Esophagus muscularis mucosa (tissue), 4 donors: ENCODE measurements at places on chromosomes 11 and 22. TPM values are rescaled to one million over a fixed set of nuclear protein-coding genes. Genes with fewer than 3 reads are reported as not detected.

DNA sequence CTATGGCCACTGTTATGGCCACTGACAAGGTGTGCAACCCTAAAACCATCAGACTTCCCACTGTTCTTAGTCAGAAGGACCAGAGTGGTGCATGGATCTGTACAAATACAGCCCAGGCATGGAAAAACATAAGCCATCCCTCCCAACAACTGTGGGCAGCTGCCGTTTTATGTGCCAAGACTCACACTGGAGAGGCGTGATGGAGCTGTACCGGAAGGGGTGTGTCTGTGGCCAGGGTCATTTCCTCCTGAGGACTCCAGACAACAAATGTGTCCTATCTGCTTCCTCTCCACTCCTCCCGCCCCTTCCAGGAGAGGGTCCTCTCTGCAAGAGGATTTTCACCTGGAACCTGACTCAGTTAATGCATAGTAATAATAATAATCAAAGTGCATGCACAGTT, 29.5 kb downstream of the KCNJ1 start:
- no peak for DNase-seq

DNA sequence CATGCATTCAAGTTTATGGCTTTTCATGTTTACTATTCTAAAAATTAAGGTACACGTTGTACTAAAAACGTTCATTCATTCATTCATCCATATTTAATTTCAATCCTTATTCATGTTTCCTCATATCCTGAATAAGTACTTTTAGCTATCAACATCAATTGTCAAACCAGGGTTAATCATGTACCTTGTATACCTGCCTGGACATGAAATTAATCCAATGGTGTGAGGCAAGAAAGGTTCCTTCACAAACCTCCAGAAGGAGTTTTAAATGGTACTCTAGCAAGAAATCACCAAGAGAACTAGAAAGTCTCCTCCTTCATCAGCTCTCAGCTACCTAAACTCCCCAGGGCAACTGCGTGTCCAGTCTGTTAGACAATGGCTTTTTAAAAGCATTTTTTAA, 33.4 kb downstream of the TMEM123 start:
- no peak for DNase-seq

GRCh38 chr22:45942787-45943493, 34.0 kb downstream of the WNT7B start:
- DNase-seq: no peak

DNA sequence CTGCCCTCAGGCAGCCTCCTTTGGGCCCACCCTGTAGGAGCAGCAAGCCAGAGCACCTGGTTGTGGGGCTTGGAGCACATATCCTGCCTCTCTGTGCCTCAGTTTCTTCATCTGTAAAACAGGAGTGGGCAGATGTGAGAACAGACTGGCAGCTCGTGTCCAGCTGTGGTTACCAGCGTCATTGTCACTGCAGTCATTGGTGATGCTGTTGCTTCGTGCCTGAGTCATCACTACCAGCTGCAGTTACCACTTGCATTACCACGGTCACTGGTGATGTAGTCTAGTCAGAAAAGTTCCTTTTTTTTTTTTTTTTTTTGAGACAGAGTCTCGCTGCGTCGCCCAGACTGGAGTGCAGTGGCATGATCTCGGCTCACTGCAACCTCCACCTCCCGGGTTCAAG, 20.4 kb downstream of the RSPH14 start:
- DNase-seq: no peak

GRCh38 chr11:36073411-36074203, 129.7 kb downstream of the LDLRAD3 start:
- DNase-seq: no peak

- no peak for DNase-seq
Observed at GRCh38 chr11:66467756-66468155, 1.1 kb downstream of the PELI3 start.

DNA sequence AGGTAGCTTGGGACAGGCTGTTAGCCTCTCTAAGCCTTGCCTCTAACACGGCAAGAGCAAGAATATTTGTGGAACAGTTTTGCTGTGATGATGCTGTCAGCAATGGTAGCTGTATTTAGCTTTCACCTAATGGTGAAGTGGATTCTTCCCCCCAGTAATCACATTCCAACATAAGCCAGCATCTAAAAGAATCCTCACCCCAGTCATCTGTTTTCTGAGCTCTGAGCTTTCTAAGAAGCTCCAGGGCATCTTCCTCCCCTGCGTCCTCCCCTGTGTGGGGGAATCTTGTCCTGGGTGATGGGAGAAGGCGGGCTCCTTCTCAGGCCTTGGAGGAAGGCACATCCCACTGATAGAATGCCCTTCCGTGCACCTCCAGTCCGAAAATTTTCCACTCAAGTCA, 367.6 kb downstream of the BRD1 start:
- DNase-seq: no peak

- DNase-seq: no peak
Observed at GRCh38 chr11:72573072-72573854, 101.0 kb downstream of the PDE2A start.

DNA sequence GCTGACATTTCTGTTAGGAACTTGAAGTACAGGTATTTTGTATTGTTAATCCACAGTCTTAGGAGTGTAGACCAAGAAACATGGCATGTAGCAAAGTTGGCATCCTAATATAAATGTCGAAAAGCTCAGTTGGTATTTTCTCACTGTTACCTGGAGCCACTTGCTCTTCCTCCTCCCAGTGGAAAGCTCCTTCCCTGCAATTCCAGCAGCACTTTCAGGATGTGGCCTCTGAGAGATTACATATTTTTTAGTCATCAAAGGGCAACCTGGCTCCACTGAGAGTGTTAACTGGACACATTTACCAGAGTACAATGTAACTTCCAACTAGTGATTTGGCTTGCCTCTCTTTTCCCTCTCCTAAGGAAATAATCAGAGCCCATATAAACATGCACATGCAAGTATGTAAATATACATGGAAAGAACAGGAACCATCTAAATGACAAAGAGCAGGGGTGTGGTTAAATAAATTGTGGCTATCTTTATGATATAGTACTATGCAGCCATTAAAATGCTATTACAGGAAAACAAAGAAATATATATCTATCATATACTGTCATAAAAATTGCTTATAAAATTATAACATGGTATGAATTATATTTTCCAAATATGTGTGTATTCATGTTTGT, 14.3 kb upstream of the EED start:
- DNase-seq: no peak

- DNase-seq: no peak
Observed at GRCh38 chr11:75802021-75802912, 12.7 kb upstream of the UVRAG start.

GRCh38 chr11:106999196-106999595, 19.1 kb downstream of the GUCY1A2 start:
- no peak for DNase-seq

DNA sequence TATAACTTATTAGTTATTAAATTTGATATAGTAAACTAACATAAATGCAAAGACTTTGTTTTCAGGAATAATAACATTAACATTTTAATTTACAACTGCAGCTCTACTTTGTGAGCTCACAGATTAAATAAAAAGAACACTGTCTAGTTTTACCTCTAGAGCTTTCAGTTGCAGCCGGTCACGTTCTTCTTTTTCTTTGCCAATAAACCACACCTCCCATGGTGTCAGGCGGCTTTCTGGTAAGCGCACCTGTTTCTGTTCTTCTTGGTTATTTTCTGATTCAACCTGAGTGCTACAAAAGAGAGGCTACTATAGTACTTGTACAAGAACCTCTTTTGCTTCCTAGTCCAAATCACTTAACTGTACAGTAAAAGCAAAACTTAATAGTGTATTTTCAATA, 5.8 kb downstream of the CCDC34 start:
- DNase-seq: no peak

GRCh38 chr11:7640816-7641215, 32.5 kb downstream of the CYB5R2 start:
- no peak for DNase-seq

GRCh38 chr11:63532117-63532516, 4.5 kb upstream of the PLAAT4 start:
- DNase-seq: no peak

GRCh38 chr22:43891360-43892182, at the start of gene PNPLA5:
Gene PNPLA5, minus strand, starts transcription at chr22:43892013. Its CDS starts 133 bp downstream, at chr22:43891880.
- DNase-seq: no peak

DNA sequence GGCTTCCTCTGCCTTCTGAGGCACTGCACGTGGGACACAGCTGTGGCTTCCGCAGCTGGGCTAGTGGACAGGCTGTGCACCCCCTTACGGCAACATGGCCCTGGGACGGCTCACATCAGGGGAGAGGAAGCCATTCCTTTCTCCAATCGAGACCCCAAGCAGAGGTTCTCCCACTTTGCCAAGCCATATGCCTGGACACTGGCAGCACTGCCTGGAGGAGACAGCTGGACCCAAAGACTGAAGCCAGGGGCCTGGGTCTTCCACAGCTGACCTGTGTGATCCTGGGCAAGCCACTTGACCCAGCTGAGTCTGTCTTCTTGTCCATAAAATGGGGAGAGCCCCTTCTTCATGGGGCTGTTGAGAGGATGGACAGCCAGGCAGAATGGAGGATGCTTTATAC, 65.4 kb downstream of the SHISAL1 start:
- DNase-seq: peak; percentile 53

- no peak for DNase-seq
Observed at GRCh38 chr22:43293259-43293654, 49.9 kb downstream of the SCUBE1 start.

Gene OR6M1
- total RNA-seq: not detected

Gene ACCSL
- total RNA-seq: not detected

Gene SMIM35
- total RNA-seq: not detected

Gene OR52I2
- total RNA-seq: not detected

Gene MUC2
- not detected for total RNA-seq

Gene ZC3H12C
- total RNA-seq: 21.9 TPM

Gene SLC6A5
- total RNA-seq: not detected

Gene VWA5A
- 14.0 TPM for total RNA-seq

Gene BTBD18
- not detected for total RNA-seq

Gene KCNA4
- 0.17 TPM for total RNA-seq

Gene SIDT2
- total RNA-seq: 34.1 TPM

Gene API5
- total RNA-seq: 84.4 TPM

Gene GGT5
- total RNA-seq: 15.4 TPM

Gene C11orf91
- total RNA-seq: not detected
